ENCODE measurements at places on chromosomes 7 and 10.

GRCh38 chr7:108135446-108136190 lies 5.5 kb upstream of the LAMB4 start:
- DNase-seq: no peak

DNA sequence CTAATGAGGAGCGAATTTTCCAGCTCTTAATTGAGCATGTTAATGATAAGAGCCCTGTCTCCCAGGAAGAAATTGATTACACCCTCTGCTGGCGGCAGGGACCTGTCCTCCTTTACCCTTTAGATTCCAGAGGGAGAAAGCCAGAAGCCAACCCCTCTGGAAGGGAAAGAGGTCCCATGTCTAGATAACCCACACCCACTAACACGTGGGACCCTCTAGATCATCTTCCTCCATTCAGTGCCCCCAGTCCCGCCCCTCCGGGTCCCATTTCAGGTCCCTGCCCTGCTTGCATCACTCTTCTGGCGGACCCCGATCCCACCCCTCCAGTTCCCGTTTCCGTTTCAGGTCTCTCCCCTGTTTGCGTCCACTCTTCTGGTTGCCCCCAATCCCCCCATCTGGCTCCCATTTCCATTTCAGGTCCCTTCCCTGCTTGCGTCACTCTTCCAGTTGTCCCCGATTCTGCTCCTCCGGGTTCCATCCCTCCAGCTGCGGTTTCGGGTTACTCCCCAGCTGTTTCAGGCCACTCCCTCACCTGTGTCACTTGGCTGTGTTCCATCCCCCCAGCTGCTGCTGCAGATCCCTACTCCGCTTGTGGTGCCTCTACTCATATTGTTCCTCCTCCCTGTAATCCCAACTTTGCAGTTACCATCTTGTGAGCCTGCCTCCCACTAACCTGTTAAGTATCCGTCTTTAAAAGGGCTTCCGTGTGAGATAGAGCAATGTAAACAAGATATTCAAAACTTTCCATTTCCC lies 202.4 kb downstream of the SH2D4B start:
- DNase-seq: no peak

DNA sequence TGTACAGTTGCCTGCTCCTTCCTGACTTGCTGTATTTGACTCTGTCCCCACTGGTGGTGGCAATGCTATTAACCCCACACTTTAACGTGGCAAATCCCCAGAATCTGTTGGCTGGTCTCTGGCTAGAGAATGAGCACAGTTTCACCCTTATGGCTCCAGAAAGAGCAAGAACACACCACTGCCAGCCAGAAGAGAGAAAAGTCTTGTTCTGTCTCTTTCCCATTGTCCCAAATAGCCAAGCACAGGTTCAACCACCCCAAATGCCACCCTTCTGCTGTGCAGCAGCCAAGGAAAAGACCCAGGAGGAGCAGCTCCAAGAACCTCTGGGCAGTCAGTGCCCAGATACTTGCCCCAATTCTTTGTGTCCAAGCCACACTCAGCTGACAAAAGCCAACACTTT lies 11.3 kb downstream of the SLC16A9 start:
- DNase-seq: no peak

- DNase-seq: no peak
Measured at GRCh38 chr7:76037310-76037709, 10.5 kb downstream of the STYXL1 start.

GRCh38 chr7:36277249-36277542 lies 112.5 kb upstream of the ANLN start:
- no peak for DNase-seq

GRCh38 chr10:132061030-132061429 lies 4.7 kb upstream of the JAKMIP3 start:
- DNase-seq: no peak

GRCh38 chr7:959271-959670 lies 4.8 kb upstream of the ADAP1 start:
- no peak for DNase-seq

DNA sequence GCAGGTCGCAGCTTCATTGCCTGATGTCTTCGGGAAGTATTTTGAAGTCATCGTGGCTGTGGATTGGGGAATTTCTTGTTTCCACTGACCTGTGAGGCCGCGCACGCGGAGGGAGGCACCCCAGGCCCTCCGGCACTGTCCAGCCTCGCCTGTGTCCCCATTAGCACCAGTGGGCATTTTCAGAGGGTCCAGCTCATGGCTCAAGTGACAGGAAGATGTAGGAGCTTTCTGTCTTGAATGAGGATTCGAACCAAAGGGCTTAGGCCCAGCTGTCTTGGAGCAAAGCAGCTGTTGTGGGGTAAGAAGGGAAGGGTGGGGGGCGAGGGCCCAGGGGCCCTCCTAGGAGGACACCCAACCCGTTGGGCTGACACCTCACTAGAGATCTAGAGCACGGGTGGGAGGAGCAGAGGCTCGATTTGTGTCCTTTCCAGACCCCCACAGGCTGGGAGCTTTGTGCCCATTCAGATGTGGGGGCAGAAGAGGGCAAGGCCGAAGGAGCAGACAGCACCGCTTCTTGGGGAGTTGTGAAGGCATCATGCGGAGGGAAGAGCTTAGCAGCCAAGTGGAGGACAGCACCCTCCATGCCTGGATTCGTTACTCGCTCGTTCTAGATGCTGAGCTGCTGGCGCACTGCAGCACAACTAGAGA lies 914 bp downstream of the ZNF37A start:
- no peak for DNase-seq

- DNase-seq: no peak
Measured at GRCh38 chr7:25952261-25953057, 199.5 kb upstream of the NFE2L3 start.

DNA sequence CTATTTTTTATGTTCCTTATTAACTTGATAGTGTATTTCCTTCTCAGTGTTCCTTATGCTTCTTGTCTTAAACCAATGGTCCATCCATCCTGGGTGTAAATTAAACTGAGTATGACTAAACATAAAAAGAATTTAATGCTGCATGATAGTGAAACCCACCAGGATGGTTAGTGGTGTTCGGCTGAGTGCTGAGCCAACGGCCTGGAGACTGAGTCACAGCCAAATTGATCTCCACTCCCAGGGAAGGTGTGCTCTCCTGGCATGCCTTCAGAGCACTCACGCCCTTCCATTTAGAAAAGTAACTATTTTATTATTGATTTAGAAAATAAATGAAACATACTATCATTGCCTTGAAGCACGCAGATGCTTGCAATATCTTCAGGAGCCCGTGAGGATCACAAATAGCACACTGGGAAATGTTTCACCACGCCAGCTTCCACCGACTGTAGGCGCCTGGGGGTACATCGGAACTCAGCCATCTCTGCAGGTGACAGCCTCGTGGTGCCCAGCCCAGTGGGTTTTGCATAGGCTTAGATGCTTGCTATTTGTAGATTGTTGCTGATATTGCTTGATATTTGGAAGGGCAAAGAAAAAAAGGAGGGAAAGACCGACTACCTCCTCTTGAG lies 40.0 kb upstream of the LOXL4 start:
- DNase-seq: no peak

- no peak for DNase-seq
Measured at GRCh38 chr7:49776994-49777393, 3.6 kb downstream of the VWC2 start.

GRCh38 chr7:135386776-135387175 lies 123.1 kb downstream of the CNOT4 start:
- DNase-seq: no peak

- no peak for DNase-seq
Measured at GRCh38 chr7:151178236-151178635, 8.8 kb downstream of the ASB10 start.

- no peak for DNase-seq
Measured at GRCh38 chr7:82441669-82442478, 1.7 kb downstream of the CACNA2D1 start.

- no peak for DNase-seq
Measured at GRCh38 chr10:70567603-70568002, 34.9 kb downstream of the PRF1 start.

GRCh38 chr10:83083831-83084230 lies 1055.5 kb upstream of the GHITM start:
- DNase-seq: no peak

- DNase-seq: no peak
Measured at GRCh38 chr7:54813398-54813797, 54.4 kb upstream of the SEC61G start.

DNA sequence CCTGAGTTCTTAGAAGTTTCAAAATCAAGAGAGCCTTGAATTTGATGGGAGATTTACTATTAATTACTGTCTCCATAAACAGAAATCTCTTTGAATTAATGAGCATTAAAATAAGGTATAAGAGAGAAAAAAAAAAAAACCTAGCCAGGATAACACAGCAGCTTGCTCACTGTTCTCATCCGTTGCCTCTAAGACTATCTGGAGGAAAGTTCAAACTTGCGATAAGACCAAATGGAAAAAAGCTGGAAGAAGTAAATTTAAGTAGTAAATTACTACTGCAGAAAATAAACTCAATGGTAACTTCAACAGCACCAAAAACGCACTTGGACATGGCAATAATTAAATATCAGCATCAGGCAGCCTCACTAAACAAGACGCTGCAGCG lies 36.7 kb downstream of the GNA12 start:
- DNase-seq: no peak

Measured in BE2C (cell line).